ENCODE measurements at places on chromosomes 12 and 14.

GRCh38 chr12:117121441-117121840 is 22.2 kb upstream of the TESC start:
- DNase-seq: no peak

GRCh38 chr12:70091021-70091521 is 152.2 kb upstream of the CNOT2 start:
- DNase-seq: no peak

DNA sequence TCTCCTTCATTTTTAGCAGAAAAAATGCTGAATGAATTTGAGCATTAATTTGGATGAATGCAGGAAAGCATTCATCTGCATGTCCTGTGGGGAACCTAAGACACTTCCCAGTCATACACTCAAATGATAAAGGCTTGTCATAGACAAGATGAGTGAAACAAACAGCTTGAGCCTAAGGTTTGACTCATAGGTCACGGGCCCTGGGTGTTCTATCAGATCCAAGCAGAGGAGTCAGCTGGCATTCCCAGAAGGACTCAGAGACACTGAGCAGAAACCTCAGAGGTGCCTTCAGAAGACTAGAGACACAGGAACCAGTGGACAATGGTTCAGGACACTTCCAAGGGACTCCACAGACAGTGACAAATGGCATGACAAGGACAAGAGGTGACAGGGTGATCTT is 183.9 kb downstream of the NTF3 start:
- no peak for DNase-seq

- no peak for DNase-seq
Measured at GRCh38 chr14:35786856-35787255, 22.2 kb downstream of the RALGAPA1 start.

GRCh38 chr12:54363618-54364017 is 668 bp downstream of the GPR84 start:
- DNase-seq: no peak

- no peak for DNase-seq
Measured at GRCh38 chr14:87397499-87397898, 595.5 kb downstream of the GALC start.
